ENCODE measurements at places on chromosomes 1 and 21. TPM values are rescaled to one million over a fixed set of nuclear protein-coding genes. Genes with fewer than 3 reads are reported as not detected.

Gene GBP7
- total RNA-seq = not detected

Gene IVL
- total RNA-seq = not detected

Gene ZNF648
- total RNA-seq = not detected

Gene YARS1
- 83.7 TPM for total RNA-seq

Gene PTAFR
- total RNA-seq = under 0.01 TPM

Gene PTCH2
- total RNA-seq = 0.17 TPM

Gene SERTAD4
- 0.17 TPM for total RNA-seq

Gene ZBTB8A
- 7.0 TPM for total RNA-seq

Gene SLAMF7
- not detected for total RNA-seq

Gene PEF1
- 54.0 TPM for total RNA-seq

Gene CTXND2
- not detected for total RNA-seq

Gene SELENON
- 10.2 TPM for total RNA-seq

Gene EFCAB7
- total RNA-seq = 15.6 TPM

Gene KIF2C
- total RNA-seq = 0.60 TPM

Gene LRRC53
- not detected for total RNA-seq

Gene FCRL4
- not detected for total RNA-seq

Gene SELP
- not detected for total RNA-seq

Gene TP73
- not detected for total RNA-seq

Gene CD46
- 152 TPM for total RNA-seq

Gene NR5A2
- total RNA-seq = under 0.01 TPM

Gene CACNA1S
- total RNA-seq = not detected

Gene TPTE
- total RNA-seq = not detected

Gene AIRE
- not detected for total RNA-seq

Gene RGSL1
- total RNA-seq = not detected
